ENCODE measurements at places on chromosomes 7 and 10. TPM values are rescaled to one million over a fixed set of nuclear protein-coding genes. Genes with fewer than 3 reads are reported as not detected.

DNA sequence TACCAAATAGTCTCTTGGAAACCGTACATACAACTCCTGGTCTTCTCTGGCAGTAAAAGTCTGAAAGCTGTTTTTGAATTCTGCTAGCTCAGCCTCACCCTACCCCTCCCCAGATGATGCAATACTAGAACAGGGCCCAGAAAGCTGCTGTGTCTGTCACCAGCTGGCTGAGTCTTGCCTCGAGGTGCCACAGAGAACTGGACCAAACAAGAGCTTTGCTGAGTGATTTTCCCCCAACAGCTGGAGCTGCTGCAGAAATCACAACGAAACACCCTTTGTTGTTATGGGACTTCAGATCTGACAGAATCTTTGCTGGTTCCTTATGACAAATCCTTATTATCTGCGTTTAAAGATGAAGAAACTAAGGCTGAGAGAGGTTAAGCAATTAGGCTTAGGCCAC lies 134.1 kb downstream of the SPAG6 start:
- no peak for DNase-seq

Gene CCNJ
- total RNA-seq = 10.1 TPM

GRCh38 chr10:122271076-122271475 lies at the start of gene BTBD16:
Gene BTBD16, plus strand, starts transcription at chr10:122271296. Its CDS starts 3,786 bp downstream, at chr10:122275082.
- DNase-seq = no peak

GRCh38 chr10:31745612-31746376 lies 182.8 kb downstream of the ARHGAP12 start:
- DNase-seq = peak; percentile 98

DNA sequence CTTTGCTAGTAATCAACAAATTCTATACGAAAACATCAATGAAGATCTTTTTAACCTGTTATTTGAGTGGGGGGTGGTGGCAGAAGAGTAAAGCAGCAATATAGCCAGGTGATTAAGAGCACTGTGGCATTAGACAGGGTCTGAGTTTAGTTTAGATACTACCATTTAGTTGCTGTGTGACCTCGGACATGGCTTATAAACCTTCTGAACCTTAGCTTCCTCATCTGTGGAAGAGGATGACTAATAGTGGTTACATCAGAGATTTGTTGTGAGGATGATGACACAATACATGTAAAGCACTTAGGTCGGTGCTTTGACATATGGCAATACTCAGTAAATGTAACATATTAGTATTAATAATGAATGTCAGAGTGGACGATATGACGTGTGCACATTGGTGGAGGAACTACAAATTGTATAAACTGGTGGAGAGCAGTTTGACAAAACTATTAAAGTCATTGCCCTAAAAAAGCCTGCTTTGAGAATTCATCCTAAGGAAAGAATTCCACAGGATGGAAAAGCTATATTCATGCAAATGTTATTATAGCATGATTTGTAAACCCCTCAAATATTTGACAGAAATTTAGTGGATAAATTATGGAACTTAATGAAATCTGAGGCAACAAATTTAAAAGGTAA lies 24.3 kb downstream of the SPAG6 start:
- DNase-seq = peak; percentile 87

DNA sequence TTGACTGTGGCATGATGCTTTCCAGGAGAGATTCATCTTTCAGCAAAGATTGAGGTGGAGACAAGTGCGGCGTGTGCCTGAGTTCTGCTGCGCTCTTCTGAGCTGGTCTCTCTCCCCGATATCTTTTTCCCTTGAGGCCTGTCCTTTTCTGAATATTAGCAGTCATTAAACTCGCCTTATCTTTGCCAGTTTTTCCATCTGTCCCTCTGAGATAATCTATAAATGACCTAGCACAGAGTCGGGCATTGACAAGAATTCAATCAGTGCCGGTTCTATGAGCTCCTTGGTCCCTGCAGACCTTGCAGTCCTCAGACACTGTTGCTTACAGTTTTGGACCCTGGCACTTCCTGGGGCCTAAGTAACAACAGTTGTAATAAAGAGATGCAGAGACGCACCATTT lies 89.7 kb upstream of the IKZF1 start:
- DNase-seq = no peak

GRCh38 chr7:73470208-73470607 lies 36.6 kb downstream of the FZD9 start:
- no peak for DNase-seq

DNA sequence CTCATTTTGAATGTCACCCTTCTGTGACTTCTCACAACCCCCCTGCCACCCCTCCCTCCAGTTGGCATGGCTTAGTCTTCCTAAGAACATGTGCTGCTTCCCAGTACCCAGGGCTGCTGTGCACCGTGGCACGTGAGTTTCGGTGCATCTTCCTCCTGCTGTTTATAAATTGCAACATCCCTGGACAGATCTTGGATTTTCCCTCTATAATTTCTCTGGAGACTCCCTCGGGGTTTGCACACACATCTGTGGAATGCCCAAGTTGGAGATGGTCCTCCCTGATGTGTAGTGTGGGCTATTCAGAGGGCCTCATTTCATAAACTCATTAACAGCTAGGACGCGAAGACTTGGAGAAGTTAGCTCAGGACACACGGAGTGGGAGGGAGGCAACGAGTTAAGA lies 52.9 kb downstream of the IKZF1 start:
- DNase-seq = no peak

- DNase-seq = no peak
These were observed 398.2 kb upstream of the NFE2L3 start for GRCh38 chr7:25753837-25754236.

Gene PLEKHS1
- total RNA-seq = not detected

- peak; percentile 21 for DNase-seq
These were observed 29.8 kb downstream of the DNAH11 start for GRCh38 chr7:21572331-21573313.

Gene GAD2
- total RNA-seq = not detected

Gene RBP3
- not detected for total RNA-seq

DNA sequence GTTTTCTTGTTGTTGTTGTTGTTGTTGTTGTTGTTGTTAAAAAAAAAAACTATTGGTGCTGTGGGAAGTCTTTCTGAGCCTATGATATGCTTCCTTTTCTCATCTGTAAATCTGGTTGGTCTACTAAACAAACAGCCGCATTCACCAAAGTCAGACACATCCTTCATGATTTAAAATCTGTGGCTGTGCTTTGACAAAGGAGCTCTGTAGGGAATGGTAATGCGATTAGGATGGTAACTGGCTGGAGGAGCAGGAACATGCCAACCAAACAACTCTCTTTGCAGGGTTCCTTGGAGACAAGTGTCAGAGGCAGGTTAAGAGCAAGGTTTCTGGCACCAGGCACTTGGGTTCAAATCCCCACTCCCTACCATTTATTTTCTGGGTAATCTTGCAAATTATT lies 14.9 kb upstream of the SP4 start:
- DNase-seq = no peak

Gene ZSWIM8
- 43.1 TPM for total RNA-seq
